ENCODE measurements at places on chromosomes 7 and 10.

GRCh38 chr7:45708046-45708950 is 134.1 kb downstream of the ADCY1 start:
- no peak for DNase-seq

- no peak for DNase-seq
Measured at GRCh38 chr10:241451-241850, 106.2 kb downstream of the ZMYND11 start.

DNA sequence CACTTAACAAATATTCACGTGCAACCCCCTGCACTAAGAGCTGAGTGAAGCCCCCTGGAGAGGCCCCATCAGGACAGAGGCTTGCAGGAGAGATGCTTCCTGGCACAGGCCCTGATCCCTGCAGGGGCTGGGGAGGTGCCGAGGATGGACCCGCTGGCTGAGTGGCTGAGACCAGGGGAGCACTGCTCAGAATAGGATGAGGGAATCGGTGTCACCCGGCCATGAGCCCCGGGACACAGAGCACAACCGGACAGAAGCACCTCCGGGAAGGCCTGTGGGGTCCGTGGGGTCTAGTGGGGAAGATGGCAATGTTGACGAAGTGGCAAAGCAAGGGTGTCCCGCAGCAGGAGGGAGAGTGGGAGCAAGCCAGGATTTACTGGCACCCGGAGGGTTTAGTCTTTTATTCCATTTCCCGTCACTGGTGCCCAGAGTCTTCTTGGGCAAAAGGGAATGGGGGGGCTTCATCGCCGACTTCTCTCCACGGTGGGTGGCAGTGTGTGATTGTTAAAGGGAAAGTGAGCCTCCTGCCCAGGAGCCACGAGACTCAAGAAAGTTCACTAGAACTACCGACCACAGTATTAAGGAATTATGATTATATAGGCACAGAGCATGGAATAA is 140.7 kb downstream of the ADARB2 start:
- no peak for DNase-seq

DNA sequence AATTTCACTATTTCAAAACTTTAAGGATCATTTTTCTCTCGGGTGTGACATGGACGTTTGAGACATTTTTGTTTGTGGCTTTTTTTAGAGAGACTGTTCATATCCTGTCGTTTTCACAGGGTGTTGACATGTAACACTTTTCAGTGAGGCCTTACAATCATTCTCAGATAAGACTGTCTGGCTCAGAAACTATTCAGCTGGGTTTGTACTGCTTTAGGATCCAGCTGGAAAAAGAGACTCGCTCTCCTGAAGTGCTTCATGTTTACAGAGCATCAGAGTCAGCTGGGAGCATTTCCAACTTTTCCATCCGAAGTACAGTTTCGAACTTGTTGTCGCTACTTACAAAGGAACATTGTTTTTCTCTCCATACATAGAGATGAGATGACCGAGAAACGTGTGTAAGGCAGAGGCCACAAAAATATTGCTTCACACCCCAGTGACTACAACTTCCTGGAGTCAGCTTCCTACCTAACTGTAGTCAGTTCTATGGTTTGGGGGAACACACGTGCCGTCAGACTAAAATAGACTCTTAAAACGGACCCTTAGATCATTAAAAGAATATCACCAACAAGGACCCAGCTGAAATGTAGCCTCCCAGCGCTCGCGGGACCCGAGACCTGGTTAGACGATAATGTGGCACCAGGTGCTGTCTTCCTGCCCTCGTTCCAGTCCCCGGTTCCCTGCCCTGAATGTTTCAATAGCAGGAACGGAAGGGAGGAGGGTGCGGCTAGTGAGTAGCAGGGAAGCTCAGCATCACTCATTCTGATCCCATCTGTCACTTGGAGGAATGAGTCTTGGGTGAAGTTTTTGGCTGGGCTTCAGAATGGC is 78.0 kb downstream of the MKI67 start:
- DNase-seq = no peak

- DNase-seq = peak; percentile 63
Measured at GRCh38 chr7:30983042-30983913, 19.5 kb downstream of the GHRHR start.

GRCh38 chr7:150311711-150312110 is 11.4 kb upstream of the LRRC61 start:
- no peak for DNase-seq

DNA sequence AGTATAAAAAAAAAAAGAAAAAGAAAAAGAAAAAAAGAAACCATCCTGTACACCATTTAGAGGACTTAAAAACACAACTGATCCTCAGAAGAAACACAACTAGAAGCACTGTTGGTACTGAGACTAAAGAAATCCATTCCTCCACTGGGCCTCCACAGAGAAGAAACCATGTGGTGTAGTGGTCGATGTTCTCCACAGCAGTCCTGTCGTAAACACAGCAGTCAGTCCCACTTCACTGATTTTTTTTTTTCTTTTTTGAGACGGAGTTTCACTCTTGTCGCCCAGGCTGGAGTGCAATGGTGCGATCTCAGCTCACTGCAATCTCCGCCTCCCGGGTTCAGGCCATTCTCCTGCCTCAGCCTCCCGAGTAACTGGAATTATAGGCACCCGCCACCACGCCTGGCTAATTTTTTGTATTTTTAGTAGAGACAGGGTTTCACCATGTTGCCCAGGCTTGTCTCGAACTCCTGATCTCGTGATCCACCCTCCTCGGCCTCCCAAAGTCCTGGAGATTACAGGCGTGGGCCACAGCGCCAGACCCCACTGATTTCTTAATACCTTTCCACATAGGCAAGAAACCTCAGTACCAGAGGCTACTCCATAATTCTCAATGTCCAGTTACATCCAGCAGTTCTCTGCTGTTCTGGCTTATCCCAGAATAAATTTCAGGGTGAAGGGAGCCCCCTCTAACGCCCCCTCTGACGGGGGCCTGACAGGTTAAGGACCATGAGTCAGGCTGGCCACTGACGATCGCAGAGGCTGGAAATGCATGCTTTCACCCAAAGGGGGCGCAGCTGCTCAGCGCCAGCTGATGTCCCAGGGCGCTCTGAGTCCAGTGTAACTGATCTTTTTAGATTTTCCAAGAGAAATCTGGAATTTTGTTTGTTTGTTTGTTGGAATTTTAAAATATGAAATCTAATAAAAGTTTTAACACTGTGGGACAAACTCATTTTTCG is 24.8 kb upstream of the FFAR4 start:
- DNase-seq = no peak

DNA sequence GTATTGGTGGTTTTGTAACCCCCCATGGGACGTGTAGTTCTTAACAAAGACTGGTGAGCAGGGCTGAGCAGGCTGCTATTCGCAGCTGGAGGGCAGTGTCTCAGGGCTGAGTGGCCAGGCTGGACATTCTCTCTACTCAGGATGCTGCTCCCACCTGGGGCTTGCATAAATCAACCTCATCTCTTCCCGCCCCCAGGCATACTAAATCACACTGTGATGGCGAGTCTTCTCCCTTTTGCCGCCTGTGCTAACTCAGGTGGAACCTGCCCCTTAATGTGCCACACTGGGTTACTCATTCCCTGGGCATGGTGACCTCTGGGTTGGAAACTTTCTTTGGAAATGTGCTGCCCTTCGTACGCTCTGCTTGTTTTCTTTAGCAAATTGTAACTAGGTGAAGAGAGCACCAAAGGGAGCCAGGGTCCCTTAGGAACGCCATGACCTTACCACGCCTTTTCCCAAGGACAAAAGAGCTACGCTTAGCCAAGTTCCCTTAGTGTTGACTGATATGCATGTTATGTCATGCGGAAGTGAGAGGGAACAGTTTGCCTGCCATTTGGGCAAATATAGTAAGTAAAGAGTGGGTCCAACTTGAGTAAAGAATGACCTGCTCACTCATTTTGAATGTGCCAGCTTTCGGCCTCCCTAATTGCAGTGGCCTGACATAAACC is 40.4 kb upstream of the COBL start:
- no peak for DNase-seq

GRCh38 chr7:12719141-12719919 is 31.9 kb downstream of the ARL4A start:
- no peak for DNase-seq

DNA sequence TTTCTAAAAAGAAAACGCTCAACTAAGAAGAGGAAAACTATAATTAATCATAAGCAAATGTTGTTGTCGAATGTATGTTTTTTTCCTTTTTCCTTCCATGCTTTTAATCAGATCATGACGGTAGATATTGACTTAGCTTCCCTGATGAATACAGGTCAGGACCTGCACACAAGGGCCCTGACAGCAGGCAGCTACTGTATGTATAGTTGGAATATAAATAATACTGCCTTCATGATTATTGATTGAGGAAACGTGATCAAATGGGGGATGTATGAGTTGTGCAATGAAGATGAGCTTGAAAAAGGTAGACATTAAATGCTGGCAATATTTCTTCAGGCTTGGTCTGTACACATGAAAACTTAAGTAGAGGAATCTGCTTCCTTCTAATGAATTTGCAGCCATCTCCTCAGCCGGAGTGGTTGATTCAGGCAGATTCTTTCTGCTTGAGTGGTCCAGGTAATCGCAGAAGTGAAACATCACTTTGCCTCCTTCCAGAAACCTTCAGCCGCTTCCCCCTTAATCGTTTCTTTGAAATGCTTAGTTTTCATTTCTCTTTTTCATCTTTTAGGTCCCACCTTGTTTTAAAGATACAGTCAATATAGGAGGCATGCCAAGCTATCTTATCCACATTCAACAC is 656.5 kb downstream of the SDK1 start:
- DNase-seq = no peak

DNA sequence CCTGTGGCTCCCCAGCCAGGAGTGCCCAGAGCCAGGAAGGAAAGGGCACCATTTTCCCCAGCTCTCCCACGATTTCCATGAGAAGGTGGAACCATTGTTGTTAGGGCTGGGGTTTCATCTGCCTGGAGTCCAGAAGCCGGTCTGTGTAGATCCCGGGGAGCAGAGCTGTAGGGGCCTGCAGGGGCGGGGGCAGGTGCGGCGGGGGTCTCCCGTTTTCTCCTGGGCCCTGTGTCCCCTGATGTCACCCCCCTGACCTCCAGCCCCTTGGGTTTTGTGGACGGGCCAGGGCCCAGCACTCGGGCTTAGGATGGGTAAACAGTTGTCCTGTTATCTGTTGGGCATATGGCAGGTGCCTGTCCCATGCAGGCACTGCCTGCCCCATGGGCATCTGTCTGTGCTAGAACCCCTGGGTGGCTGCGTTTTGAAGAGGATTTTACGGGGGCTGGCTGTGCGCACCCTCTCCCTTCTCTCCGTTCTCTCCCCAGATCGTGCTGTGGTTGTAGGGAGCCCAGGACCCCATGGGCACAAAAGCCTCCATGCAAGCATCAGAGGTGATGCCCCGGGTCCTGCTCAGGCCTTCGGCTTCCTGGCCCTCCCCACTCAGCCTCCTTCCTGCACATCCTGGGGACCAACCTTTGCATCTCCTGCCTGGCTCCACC is 158.8 kb downstream of the WDR37 start:
- DNase-seq = no peak

DNA sequence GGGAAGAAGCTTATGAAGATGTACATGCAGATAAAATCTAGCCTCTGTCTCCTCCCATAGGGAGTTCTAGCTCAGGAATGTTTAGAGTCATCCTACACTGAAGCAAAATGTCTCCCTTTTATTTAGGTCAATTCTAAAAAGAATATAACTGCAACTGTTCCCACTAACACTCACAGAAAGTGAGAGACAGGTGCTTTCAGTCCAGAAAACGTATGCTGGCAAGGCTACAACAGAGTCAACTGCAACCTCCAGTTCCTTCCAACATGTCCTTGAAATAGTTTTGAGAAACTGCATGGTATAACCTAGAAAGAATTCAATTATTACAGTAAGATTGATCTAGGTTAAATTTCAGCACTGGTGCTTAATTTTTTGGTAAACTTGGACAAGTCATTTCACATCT is 46.8 kb upstream of the KCND2 start:
- no peak for DNase-seq

Measured in activated CD8-positive, alpha-beta memory T cell treated with anti-CD3 and anti-CD28 coated beads for 1 hour (primary cell).